Osteocyte (in vitro differentiated cells): ENCODE measurements at places on chromosomes 11 and 22. TPM values are rescaled to one million over a fixed set of nuclear protein-coding genes. Genes with fewer than 3 reads are reported as not detected.

Gene SAA4
- not detected in 2 replicates for total RNA-seq

- DNase-seq, result peak; percentile 48
These were observed 421.0 kb downstream of the SOX6 start for GRCh38 chr11:15935373-15935772.

DNA sequence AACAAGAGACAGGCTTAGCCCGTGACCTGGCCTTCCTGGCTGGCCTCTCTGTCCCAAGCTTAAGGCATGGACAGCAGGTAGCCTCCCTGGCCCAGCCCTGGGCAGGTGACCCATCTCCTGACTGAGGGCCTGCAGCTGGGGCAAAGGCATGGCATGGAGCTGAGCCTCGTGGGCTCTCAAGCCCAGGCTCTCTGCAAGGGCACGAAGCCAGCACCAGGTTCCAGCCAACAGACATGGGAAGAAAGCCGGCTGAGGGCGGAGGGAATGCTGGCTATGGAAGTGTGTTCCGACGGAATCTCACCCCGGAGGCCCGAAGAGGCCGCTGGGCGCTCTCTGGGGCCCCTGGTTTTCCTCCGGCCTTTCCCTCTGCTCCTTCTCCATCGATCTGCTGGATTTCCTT is 12.9 kb downstream of the DNAL4 start:
- no peak for DNase-seq

DNA sequence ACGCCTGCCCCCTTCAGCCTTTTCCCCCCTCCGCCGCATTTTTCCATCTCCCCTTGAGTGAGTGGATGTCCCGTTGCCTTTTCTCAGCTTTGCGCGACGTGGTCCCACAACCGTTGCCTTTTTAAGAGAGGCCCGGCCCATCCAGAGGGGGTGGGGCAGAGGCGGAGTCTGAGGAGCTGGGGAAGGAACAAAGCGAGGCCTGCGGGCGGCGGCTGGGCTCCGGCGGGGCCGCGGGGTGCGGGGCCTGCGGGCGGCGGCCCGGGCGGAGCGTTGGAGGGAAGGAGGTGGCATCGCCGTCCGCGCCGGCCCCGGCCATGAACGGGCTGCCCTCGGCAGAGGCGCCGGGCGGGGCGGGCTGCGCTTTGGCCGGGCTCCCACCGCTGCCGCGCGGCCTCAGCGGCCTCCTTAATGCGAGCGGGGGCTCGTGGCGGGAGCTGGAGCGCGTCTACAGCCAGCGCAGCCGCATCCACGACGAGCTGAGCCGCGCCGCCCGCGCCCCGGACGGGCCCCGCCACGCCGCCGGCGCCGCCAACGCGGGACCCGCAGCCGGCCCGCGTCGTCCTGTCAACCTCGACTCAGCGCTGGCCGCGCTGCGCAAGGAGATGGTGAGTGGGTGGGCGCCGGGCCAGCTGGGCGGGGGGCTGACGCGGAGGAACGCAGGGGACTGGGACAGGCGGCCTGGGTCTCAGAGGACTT is at the start of gene FAM89B:
FAM89B (plus strand) TSS at position 183 of the 696 bp plus-strand sequence; CDS start at position 315, 132 bp downstream.
- peak; percentile 94 for DNase-seq
